ENCODE measurements at places on chromosomes 11 and 22.
A peak's percentile ranks its signal among the peaks of the same experiment; 100 is the strongest.

DNA sequence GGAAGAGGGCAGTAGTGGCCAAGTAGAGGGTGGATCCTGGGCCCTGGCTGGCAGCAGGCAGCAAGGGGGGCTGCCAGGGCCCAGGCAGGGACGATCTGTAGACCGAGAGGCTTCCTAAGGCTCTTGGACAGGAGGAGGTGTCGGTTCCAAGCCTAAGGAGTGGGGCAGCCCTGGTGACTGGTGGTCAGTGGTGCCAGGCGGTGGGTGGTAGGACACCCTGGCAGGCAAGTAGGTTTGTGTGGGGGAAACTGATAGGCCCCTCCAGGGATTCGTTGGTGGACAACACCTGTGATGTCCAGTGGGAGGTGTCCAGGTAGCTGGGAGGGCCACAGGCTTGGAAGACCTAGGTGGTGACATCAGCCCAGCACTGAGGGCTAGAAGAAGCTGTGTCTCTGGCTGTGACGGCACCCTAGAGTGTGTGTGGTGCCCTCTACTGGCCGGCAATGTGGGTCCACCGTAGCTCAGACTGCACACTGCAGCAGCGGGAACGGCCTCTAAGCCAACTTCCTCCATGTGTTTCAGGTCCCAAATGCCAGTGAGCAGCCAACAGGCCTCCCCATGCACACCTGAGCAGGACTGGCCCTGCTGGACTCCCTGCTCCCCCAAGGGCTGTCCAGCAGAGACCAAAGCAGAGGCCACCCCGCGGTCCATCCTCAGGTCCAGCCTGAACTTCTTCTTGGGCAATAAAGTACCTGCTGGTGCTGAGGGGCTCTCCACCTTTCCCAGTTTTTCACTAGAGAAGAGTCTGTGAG is 9.4 kb upstream of the SAMM50 start:
- peak; percentile 73 for DNase-seq

- peak; percentile 49 for DNase-seq
Measured at GRCh38 chr11:122754553-122755322, 83.6 kb upstream of the CRTAM start.

- no peak for DNase-seq
Measured at GRCh38 chr11:32137869-32138268, 47.0 kb downstream of the RCN1 start.

GRCh38 chr11:36313750-36314433 is 17.8 kb downstream of the PRR5L start:
- DNase-seq = no peak

GRCh38 chr11:119307219-119307618 is 9.7 kb downstream of the MCAM start:
- DNase-seq = peak; percentile 26

- peak; percentile 98 for DNase-seq
Measured at GRCh38 chr22:44309137-44309536, 3.6 kb downstream of the SHISAL1 start.

DNA sequence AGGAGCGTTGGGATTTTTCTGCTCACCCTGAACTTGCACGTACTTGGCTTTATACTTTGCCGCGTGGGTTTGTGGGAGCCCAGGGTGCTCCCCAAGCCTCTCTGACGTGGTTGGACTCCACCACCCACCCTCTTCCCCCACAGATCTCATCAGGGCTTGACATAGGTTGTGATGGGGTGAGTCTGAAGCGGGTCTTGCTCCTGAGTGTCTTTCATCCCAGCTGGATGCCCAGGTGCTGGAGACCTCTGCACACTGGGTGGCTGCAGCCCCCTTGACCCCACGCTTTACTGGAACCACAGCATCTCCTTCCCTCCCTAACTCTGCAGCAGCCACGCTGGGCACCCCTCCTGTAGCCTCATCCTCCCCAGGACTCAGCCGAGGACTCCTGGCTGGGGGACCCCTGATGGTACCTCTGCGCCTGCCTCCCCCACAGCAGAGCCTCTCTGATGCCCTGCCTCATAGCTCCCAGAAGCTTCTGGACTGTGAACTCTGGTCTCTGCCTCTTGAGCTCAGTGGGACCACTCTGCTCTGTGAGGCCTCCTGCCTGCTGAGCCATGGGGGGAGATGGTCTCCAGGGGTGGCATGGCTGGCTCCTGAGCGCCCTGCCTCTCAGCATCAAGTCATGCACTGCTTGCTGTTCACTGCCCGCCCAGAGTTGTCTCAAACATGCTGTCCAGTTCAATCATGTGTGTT is 45.2 kb downstream of the MYEOV start:
- DNase-seq = no peak

DNA sequence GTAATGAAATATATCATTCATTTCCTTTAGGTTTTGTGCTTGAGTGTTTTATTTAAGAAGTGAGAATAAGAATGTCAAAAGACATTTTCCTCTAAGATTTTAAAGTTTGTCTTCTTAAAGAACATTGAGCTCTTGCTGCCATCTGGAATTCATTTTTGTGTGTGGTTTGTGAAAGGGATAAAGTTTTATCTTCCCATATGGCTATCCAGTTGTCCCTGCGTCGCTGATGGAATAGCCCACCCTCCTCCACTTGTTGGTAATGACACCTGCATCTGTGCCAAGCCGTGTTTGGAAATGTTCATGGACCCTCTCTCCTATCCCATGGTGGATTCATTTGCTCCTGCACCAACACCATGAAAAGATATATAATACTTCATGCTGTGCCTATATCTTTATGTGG is 901.5 kb downstream of the BRD1 start:
- no peak for DNase-seq

GRCh38 chr11:61325649-61326414 is 7.1 kb downstream of the DDB1 start:
- DNase-seq = no peak

DNA sequence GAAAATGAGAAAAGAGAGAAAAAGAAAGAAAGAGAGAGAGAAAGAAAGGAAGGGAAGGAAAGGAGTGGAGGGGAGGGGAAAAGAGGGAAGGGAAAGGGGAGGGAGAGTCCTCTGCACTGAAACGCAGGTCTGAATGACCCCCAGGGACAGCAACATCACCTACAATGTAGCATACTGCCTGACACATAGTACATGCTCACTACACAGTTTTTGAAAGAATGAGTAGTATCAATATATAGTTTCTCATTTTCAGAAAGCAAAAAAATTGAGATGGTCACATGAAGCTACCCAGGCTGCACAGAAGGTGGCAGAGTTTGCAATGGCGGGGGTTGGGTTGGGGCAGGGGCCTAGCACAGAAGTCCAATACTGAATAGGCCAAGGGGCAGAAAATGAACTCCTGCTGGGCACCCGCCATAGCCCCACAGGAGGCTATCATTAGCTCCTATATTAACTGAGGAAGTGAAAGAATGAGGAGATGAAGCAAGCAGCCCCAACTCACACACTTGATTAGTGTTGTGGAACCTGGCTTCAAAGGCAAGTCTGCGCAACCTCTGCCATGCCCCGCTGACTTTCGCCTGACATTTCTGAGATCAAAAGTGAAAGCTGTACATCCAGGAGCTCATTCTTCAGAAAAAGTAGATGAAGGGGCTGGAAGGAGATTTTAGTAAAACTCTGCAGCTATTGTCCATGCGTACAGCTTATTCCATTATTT is 241.2 kb upstream of the SYN3 start:
- no peak for DNase-seq

GRCh38 chr22:21917181-21917958 is 35.3 kb downstream of the PPM1F start:
- DNase-seq = no peak

DNA sequence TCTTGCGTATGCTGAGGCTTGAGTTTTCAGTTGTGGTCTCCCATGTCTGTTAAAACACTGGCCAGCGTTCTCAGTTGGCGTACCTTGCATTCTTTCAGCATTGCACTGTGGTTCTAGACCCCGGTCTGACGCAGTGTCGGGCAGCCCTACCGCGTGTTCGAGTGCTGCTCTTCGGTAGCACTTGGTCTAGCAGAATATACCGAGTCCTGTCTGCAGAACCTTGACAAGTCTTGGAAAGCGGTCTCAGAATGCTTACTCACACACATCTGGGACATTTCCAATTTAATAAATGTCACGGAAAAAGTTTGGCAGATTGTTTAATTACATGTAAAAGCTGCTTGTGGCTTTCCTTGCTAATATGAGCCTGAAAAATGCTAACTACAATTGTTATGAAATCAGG is 32.6 kb downstream of the PPFIA1 start:
- peak; percentile 56 for DNase-seq

GRCh38 chr11:130827451-130828377 is 88.6 kb downstream of the SNX19 start:
- DNase-seq = peak; percentile 89

DNA sequence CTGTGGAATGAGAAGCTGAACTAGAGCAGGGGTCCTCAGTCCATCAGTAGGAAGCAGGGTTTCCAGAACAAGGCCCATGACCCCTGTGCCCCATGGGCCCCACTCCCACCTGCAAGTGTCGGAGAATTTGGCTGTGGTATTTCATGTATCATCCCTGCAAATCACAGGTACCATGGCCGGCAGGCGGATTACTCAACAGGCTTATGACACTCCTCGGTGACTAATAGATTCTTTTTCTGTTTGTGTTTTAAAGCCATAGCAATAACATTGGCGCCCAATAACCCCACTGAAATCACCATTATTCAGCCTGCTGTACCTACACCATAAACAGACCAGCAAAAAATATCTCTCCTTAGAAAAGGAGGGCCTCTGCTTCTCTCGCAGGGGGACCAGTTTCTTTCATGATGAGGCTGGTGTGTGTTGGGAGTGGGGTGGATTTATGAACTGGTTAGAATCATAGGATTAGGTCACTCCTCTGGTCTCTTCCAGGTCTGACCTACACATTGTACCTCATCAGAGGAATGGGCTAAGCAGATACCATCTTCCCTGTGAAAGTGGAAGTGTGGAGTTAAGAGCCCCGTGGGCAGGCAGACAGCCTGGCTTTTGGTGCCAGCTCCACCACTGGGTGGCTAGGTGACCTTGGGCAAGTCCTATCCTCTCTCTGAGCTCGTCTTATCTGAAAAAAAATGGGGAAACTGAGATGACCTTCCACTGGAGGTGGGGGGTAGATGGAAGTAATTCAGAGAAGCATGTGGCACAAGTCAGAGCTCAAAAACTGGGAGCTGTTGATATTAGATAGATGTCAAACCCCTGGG is 60.2 kb upstream of the WNT11 start:
- DNase-seq = peak; percentile 73

DNA sequence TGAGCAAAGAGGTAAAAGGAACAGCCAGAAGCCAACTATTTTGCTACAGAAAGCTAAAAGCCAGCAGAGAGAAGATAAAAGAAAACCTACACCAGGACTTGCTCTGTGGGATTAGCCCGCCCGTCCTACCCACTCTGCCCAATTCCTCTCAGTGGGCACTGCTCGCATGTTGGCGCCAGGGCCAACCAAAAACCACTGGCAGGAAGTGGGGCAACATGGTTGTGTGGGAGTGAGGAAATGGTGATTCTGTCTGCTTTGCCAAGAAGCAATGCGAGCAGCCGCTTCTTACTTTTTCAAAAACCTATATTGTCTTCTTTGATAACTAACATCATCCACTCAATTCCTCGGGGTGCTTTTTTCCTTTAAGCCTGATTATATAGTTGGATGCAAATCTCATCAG is 14.2 kb upstream of the APOA1 start:
- no peak for DNase-seq

DNA sequence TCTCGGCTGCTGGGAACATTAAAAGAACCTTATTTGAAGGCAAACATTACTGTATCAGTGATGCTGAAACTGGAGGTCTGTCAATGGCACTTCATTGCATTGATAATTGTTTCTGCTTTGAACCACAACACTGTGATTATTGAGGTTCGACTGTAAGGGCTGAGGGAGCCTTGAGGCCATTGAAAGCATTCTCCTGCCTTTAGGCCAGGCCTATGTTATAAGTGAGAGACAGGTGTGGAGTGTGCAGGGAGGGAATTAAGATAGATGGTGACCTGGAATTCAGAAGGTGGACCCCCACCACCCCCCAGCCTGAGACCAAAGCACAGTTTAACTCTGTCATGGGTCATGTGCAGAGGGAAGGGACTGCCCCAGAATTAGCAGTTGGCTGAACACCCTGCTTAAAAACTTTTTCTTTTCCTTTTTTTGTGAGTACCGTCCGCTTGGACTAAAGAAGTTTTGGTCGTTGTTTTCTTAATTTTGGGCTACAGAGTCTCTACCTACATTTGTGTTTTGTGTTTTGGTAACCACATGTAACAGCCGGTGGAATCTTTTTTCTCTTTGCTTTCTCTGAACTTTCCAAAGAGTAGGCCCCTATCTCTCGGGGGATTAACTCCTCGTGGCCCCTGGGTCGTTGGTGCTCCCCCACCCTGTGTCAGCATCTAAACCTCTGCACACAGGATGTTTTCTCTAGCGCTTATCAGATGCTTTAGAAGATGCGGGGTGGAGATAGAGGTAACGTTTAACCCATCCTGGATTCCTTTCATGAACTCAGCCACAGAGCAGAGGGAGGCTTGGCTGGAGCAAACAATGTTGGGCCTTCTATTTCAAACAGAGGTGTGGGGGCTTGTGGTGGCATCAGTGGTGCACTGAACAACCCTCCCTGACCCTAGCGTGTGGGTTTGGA is 43.7 kb downstream of the ZBTB16 start:
- DNase-seq = no peak

- no peak for DNase-seq
Measured at GRCh38 chr11:98955551-98955950, 65.2 kb upstream of the CNTN5 start.

GRCh38 chr11:60959431-60959830 is 7.5 kb upstream of the SLC15A3 start:
- DNase-seq = peak; percentile 66

GRCh38 chr11:17864478-17864941 is 129.9 kb downstream of the KCNC1 start:
- DNase-seq = no peak

DNA sequence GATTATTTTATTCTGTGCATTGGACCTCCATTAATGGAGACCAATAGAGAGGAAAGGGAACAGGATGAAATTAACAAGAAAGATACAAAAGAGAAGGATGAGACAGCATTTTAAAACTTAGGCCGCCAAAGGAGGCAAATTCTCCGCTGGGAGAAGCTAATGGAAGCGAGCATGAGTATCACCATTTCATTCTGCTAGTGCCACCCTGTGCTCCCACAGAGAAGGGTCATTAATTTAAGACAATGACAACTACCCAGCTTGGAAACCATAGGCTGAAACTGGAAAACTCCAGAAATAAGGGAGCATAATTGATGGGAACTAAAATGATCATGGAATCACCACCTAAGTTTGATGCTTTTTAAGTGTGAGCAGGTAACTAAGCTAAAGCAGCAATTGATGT is 69.2 kb downstream of the SLC36A4 start:
- no peak for DNase-seq

DNA sequence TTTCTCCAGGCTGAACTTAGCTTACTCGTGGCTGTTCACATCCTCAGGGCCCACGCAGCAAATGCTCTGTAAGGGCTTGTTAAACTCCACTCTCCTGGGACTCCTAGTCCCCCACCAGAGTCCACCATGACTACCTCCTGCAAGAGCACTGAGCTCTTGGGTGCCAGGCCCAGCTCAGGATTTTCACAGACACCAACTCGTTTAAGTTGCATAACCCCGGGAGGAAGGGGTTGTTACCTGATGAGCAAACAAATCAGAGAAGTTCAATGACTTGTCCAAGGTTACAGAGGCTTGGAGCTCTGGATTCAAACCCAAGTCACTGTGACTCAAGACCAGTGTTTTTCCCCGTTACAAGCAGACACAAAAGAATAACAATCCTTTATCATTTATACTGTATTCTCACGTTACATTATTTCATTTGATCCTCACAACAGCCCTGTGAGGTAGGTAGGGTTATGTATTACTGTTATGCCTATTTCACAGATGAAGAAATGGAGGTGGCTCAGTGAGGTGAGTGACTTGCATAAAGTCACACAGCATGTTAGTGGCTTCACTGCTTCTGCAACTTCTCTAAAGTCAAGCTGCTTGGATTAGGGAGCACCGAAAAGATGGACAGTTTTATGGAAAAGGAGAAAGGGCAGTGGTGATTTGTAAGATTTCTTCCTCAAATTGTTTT is 17.4 kb downstream of the KCTD21 start:
- no peak for DNase-seq

GRCh38 chr11:10731064-10731680 is 19.9 kb upstream of the CTR9 start:
- peak; percentile 61 for DNase-seq

All from EH (cell line).